Suprapubic skin (tissue), 4 donors: ENCODE measurements at places on chromosomes 13 and 19. TPM values are rescaled to one million over a fixed set of nuclear protein-coding genes. Genes with fewer than 3 reads are reported as not detected.

The IZUMO1 gene
- total RNA-seq, result 0.45 TPM

DNA sequence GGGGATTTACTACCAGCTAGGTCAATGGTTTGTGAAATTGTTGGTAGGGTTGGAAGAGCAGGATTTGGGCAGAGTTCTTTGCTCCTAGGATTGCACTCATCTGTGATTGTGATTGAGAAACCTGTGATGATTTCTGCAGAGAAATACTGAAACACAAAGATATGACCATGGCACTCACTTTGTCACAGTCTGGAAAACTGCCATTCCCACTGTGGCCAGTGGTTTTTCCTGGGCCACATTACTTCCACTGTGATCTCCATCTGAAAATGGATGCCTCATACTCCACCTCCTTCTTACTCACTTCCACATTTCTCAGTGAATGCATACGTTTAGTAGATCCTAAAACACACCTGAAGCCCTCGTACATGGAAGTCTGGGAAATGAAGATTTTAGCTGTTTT is 593.2 kb downstream of the LMO7 start:
- H3K4me3 ChIP-seq, result no peak overlapping the region
- no peak overlapping the region for H3K27ac ChIP-seq
- DNase-seq, result no peak
- H3K36me3 ChIP-seq, result no peaks in the 10 kb centered on the region
- H3K27me3 ChIP-seq, result no peaks in the 10 kb centered on the region

DNA sequence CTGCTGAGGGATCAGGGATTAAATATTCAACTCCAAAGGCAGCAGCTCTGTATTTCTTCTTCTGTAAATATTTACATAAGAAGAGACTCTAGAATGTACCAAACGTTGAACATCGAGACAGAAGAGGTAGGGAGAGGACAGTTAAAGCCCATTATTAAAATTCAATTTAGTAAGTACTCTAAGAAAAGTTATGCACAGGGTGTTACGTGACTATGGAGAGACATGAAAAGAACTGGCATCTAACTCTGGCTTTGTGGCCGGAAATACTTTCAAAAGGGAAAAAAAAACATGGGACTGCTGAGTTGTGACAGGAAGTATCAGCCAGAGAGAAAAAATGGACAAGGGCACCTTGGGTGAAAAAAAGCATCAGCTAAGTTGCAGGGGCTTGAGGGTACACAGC is 36.7 kb downstream of the LNX2 start:
- H3K27me3 ChIP-seq, result no peaks in the 10 kb centered on the region
- H3K27ac ChIP-seq, result no peak overlapping the region
- H3K4me1 ChIP-seq, result peaks cover 8% of the 10 kb centered on the region
- H3K36me3 ChIP-seq, result no peaks in the 10 kb centered on the region

GRCh38 chr19:51139299-51140014 is 2.6 kb upstream of the SIGLEC7 start:
- peaks cover 36% of the 10 kb centered on the region for H3K27me3 ChIP-seq
- H3K4me3 ChIP-seq, result no peak overlapping the region

The DCT gene
- 71.5 TPM for total RNA-seq

The TMEM190 gene
- total RNA-seq, result not detected

- H3K4me3 ChIP-seq, result peak overlapping the region; percentile 68
- H3K36me3 ChIP-seq, result peaks cover 4% of the 10 kb centered on the region
- H3K4me1 ChIP-seq, result peaks cover 17% of the 10 kb centered on the region
- no peaks in the 10 kb centered on the region for H3K27me3 ChIP-seq
Measured at GRCh38 chr19:36972571-36972970, 56.4 kb downstream of the ZNF568 start.

GRCh38 chr13:83804356-83804962 is 77.8 kb downstream of the SLITRK1 start:
- H3K4me1 ChIP-seq, result no peaks in the 10 kb centered on the region
- no peaks in the 10 kb centered on the region for H3K27me3 ChIP-seq
- no peaks in the 10 kb centered on the region for H3K36me3 ChIP-seq
- no peak for DNase-seq
